Activated CD4-positive, alpha-beta T cell treated with anti-CD3 and anti-CD28 coated beads, Interleukin-2, amount 50 U/mL, for 48 hours (primary cell): ENCODE measurements at places on chromosomes 2 and 18.

- DNase-seq = no peak
Measured at GRCh38 chr18:75775121-75775520, 347.6 kb upstream of the SMIM21 start.

DNA sequence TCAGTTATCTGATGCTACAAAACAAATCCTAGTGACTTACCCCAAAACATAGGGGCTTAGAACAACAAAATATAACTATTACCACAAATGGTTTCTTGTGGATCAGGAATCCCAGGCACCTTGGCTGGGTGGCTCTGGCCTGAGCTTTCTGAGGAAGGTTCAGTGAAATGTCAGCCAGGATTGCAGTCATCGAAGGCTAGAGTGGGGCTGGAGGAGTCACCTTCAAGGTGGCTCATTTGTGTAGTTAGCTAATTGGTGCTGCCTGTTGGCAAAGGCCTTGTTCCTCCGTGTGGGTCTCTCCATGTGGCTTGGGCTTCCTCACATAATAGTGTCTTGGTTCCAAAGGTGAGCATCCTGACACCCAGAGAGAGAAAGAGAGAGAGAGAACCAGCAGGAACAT lies 57.4 kb downstream of the COPS8 start:
- DNase-seq = no peak

- DNase-seq = no peak
Measured at GRCh38 chr18:79921984-79922965, 29.2 kb downstream of the SLC66A2 start.

- no peak for DNase-seq
Measured at GRCh38 chr18:48715711-48716361, 177.0 kb downstream of the CTIF start.

GRCh38 chr2:33777786-33778185 lies 178.7 kb upstream of the FAM98A start:
- no peak for DNase-seq

DNA sequence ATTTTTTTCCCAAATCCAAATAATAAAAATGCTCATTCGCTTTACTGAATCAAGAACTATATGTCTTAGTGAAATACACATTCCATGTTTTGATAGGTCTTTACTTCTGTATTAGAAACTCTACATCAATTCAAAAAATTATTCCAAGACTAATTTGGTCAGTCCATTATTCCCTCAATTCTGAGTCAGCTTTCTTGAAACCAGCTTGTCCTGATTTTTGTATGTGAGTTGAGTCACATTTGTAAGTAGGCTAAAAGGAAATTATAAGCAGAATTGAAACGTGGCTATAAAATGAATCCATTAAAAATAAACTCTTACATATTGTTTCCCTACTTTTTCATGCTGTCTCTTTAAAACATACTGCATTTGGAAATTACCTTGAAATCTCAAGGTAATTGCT lies 113.0 kb downstream of the DNER start:
- no peak for DNase-seq

- no peak for DNase-seq
Measured at GRCh38 chr2:165002638-165003037, 47.3 kb upstream of the SLC38A11 start.

- DNase-seq = no peak
Measured at GRCh38 chr18:50518787-50519546, 40.9 kb upstream of the MAPK4 start.

DNA sequence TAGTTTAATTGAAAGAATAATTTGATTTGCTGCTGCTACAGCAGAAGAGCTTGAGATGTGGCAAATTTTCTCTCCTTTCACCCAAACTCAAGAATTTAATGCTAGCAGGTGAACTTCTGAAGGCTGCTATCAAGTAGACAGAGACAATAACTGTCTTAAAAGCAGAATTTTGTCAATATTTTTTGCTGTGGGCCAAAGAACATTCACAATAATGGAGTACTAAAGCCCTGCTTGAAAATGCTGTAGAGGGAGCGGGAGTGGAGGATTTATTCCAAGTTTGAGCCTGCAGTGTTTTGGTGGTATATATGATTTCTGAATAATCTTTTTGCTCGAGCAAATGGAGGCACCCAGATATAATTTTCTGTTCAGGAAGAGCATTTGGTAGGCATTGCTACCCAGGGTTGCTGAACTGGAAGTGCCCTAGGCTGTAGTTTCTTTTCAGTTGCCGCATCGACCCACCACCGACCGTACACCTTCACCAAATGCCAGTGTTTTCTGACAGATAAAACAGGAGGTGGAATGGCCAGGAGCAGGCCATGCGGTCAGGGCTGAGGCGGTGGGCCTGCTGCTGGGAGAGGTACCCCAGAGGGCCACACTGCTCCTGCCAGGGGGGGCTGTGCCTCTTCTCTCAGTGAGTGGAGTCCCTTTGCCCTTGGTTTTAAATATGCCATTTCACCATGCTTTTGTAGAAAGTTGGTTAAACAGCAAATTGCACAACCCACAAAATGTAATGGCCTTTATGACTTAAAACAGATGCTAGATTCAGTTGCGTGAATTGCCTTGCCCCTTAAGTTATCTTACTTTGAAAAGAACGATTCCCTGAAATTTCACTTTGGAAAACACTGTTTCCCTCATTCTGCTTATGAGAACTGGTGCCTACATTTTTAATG lies 36.4 kb downstream of the TSHZ1 start:
- DNase-seq = no peak

DNA sequence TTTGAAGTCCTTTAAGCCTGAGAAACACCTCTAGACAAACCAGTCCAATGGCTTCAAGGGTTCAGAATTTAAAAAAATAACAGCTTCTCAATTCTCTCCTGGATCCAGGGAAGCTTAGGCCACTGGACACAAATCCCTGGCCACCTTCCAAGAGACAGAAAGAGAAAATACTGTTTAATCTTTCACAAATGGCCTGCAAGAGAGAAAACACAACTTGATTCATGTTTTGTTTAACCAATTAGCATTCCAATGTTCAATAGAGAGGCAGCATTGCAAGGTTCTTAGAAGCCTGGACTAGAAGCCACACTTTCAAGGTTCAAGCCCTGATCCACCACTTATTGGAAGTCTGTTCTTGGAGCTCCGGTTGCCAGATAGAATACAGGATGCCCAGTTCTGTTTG lies 109.0 kb upstream of the PARD3B start:
- no peak for DNase-seq

DNA sequence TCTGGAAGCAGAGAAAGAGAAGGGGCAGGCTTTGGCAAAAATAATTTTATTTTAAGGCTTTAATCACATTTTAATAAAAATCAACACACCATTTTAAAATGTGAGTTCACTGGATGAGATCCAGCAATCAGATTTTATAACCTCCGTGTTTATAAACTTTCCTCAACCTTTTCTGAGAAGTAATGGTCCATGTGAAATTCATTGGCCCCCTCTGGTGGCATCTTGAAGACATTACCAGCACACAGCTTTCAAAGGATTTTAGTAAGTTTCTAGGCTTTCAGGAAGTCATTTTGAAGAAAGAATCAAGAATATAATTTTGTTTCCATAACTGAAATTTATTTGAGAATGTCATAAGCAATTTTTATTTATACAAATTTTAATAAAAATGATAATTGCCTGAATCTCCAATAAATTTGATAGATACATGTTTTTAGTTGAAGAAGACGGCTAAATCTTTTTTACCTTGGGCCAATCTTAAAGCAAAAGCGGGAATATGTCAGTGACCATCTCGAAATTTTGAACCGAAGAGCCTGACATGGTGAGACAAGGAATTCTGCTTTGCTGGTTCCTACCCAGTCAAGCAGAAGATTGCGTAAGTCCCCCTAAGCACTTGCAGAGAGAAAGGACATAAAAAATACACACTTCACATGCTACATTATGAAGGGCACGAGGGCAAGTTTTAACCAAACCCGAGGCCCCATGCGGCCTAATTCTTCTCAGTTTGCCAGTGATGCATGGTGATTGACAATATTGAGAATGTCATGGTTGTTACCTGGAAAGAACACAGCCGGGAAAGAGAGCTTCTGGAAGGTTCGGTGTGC lies 128.4 kb upstream of the CBLN2 start:
- DNase-seq = no peak

GRCh38 chr2:12037301-12037700 lies 290.9 kb downstream of the LPIN1 start:
- no peak for DNase-seq

GRCh38 chr2:227390468-227391256 lies 2.9 kb upstream of the SCYGR1 start:
- no peak for DNase-seq

- DNase-seq = no peak
Measured at GRCh38 chr2:202046572-202046971, 12.9 kb downstream of the FZD7 start.

DNA sequence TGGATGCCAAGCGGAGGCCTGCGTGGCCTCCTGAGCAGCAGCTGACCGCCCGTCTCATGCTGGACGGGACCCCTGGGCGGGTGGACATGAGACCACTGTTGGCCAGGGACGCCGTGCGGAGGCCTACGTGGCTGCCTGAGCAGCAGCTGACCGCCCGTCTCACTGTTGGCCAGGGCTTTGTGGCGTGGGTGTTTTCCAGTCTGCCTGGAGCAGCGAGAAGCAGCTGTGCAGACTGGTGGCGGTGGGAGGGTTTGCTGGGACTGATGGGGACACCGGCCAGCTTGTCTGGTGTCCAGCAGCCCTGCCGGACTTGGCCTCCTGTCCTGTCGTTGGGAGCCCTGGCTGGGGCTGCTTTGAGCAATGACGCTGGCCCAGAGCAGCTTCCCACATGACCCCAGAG lies 5.8 kb upstream of the D2HGDH start:
- DNase-seq = no peak

DNA sequence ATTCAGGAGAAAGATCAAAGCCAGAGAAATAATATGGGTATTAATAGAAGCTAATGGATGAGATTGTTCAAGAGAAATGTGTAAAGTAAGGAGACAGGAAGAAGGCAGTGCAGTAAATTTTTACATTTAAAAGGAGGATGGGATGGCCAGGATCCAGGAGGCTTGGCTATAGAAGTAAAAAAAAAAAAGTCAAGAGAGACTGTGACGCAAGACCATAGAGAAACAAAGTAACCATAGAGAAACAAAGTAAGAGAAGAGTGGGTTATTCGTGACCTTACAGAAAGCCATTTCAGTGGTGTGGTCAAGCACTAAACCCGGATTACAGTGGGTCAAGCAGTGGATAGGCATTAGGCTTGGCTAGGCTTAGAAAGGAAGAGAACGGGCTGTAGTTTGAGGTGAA lies 10.5 kb upstream of the FAM171B start:
- no peak for DNase-seq

- no peak for DNase-seq
Measured at GRCh38 chr2:110777531-110778311, 45.3 kb downstream of the ACOXL start.

DNA sequence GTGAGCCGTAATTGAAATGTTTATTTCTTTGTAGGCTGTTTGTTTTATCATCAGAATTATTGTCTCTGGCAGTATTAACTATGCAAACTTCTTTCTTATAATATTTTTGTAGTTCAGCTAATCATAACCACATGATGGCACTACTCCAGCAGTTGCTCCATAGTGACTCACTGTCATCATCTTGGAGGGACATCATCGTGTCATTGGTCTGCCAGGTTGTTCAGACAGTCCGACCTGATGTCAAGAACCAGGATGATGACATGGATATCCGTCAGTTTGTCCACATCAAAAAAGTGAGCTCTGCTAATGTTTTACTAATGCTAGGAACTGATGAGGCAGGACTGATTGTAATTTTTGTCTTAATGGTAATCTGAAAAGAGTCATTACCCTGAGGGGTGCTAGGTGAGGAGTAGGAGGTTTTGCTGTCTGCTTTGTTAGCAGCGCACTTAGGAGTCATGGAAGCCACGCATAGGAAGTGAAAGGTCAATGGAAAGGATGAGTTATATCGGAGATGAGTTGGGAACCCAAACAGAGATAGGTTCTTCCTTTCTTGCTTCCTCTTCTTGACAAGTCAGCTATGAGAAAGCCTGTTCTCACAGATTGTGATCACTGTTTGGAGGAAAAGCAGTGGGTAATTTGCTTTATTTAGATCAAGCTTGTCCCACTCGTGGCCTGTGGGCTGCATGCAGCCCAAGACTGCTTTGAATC lies 49.2 kb downstream of the PIKFYVE start:
- DNase-seq = no peak

DNA sequence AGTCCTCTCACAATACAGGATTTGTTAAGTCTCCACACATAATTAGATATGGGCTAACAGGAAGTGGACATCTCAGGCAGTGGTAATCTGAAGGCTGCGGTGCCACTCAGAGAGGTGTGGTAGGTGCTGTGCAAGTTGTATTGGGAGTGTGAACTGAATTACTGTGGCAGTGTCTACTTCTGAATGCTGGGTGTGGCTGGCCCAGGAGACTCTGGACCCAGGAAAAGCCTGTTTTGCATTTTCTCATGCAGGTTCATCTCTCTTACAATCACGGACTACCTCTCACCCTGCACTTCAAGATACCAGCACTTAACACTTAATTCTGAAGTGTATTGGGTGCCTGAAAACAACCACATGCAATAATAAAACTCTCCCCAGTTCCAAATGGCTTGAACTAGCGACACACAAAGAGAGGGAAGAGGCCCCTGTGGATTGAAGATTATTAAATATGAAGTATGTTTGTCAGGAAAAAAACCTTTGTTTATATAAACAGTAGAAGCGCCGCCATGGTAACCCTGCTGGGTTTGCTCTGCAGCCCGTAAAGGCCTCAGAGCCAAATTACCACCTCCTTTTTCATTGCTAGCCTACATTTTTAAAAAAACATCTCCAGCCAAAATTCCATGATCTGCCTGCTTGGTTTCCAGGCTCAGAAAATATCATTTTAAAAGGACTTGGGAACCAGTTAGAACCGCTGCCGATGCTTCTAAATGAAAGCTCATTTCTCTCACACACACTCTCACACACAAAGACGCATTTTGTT lies 77.5 kb downstream of the GFPT1 start:
- no peak for DNase-seq

DNA sequence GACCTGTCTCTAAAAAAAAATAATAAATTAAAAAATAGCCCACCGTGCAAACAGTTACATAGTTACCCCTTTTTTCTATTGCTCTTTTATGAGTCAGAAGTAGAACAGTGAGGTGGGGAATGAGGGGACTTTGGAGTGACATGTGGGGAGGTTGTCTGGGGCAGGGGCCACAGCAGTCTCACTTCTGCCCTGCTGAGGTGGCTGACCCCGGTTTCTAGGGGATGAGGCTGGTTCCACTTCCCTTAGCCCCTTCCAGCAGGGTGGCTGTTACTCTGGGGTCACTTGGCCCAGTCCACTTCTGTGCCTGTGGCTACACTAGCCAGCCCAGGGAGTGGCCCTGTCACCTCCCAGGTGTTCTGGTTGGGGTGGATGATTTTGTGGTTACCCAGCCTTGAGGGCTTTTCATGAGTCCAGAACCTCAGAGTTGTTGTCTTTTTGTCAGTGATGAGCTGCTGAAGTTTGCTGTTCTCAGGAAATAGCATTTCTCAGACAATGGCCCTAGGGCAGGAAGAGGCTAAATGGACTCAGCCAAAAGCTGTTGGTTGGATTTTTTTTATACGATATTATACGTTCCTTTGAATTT lies 28.0 kb upstream of the SCLY start:
- no peak for DNase-seq
